Fibroblast of the aortic adventitia (primary cell): ENCODE measurements at places on chromosomes 16 and 17. TPM values are rescaled to one million over a fixed set of nuclear protein-coding genes. Genes with fewer than 3 reads are reported as not detected.

TM4SF5 gene
- total RNA-seq: not detected in 2 replicates

HP gene
- total RNA-seq: 0.27 TPM in 1 of 2 replicates, not detected in the other

BAHCC1 gene
- 11.7 and 14.3 TPM in 2 replicates for total RNA-seq

DNA sequence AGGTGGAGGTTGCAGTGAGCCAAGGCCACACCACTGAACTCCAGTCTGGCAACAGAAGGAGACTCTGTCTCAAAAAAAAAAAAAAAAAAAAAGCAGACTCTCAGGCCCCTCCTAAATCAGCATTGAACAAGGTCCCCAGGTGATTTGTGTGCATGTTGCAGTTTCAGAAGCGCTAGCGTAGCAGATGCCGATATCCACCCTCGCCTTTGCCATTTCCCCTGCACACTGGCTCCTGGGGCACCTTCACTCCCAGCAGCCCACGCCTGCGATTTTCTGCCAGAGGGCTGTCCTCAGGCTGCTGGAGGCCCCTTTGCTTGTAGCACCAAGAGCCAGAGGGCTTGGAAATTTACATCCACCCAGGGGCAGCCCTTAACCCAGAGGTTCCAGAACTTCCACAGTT lies 95.6 kb downstream of the WSCD1 start:
- no peak for DNase-seq

SDK2 gene
- not detected in 2 replicates for total RNA-seq

DNA sequence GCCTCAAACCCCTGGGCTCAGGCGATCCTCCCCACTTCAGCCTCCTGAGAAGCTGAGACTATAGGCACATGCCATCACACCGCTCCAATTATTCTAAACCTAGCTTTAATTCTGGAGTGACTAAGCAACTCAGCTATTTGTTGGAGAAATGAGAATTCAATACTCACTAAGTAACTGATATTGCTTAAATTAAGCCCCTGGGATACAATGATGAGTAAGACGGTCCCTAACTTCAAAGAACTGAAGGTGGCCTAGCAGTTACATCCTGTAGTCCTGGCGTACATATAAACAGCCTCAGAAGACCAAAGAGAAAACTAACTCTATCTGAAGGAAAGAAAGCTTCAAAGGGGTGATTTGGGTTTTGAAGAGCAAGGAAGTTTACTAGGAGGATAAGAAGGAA lies 25.0 kb downstream of the XPO6 start:
- DNase-seq: no peak
